ENCODE measurements at places on chromosomes 1 and 21. TPM values are rescaled to one million over a fixed set of nuclear protein-coding genes. Genes with fewer than 3 reads are reported as not detected.

PM20D1 gene
- total RNA-seq: 0.05 TPM

GRCh38 chr1:187838335-187839293 lies 1009.9 kb downstream of the PLA2G4A start:
- no peak for DNase-seq

RBM11 gene
- not detected for total RNA-seq

- DNase-seq: no peak
These were observed 15.0 kb upstream of the CDC42 start for GRCh38 chr1:22037520-22037919.

GRCh38 chr1:64220241-64220640 lies 16.8 kb downstream of the UBE2U start:
- DNase-seq: no peak

- no peak for DNase-seq
These were observed 11.9 kb upstream of the KPRP start for GRCh38 chr1:152745765-152746444.

GRCh38 chr1:182299728-182300616 lies 91.6 kb downstream of the GLUL start:
- no peak for DNase-seq

- DNase-seq: no peak
These were observed 91.9 kb upstream of the COG2 start for GRCh38 chr1:230550428-230550827.

- no peak for DNase-seq
These were observed 25.5 kb downstream of the RGS7 start for GRCh38 chr1:241331328-241332036.

GRCh38 chr1:96865731-96866685 lies 144.4 kb downstream of the PTBP2 start:
- DNase-seq: peak; percentile 71

CYP4A11 gene
- total RNA-seq: not detected

DNA sequence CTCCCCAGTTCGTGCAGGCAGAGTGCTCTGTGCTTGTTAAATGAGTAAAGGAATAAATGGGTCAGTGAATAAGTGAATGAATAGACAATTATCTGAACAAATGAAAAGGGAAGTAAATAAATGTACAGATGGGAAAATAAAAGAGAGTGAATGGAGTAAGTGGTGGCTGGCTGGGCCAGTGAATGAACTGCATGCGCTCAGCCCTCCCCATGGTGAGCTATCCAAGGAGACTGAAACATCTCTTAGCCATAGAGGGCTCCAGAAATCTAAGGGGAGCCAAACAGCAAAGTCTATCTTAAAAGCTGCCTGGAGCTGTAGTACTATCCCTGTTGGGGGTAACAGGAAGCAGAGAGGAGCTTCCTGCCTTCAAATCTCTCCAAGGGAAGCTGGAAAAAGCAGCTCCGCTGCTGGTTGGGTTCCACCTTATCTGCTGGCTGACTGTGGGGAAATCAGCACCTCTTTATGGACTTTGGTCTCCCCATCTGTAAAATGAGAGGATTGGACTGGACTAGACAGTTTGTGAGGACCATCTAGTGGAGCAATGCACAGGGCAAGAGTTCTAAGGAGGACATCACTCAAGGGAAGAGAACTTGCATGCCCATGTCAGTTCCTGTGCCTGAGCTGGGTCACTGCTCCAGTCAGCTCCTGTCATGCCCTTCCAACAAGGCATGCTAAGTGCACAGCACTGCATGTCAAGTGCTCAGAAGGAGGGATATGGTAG lies 77.9 kb downstream of the TRABD2B start:
- no peak for DNase-seq

DNA sequence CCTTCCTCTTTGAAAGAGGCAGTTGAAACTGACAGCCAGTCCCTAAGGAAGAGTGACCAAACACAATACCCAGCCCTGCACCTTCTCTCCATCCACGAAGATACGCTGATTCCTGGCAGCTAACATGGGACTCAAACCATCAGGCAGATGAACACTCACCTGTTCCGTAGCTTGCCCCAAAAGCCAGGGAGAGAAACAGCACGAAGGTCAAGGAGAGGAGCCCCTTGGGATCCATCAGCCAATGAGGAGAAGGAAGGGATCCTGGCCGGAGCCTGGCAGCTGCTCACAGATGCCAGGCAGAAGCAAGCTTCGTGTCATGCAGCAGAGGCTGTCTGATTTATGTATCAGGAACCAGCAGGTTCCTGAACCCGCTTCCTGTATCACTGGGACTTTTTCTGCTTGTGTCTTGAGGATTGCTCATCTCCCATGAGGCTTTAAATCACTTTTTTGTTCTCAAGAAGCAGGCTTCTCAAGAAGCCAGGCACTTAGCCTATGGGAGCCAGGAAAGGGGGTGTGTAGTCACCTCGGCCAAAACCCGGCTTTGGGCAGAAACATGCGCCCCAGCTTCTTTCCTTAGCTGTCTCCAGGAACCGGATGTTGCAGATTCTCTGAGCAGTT lies at the start of gene SLAMF1:
Gene SLAMF1 (minus strand): TSS at position 334 of the 618 bp plus-strand sequence. CDS start 99 bp downstream, at position 235.
- DNase-seq: no peak

GRCh38 chr1:222557148-222557547 lies 9.2 kb upstream of the HHIPL2 start:
- peak; percentile 40 for DNase-seq

ASPM gene
- total RNA-seq: 12.3 TPM

CD34 gene
- 62.4 TPM for total RNA-seq

DNA sequence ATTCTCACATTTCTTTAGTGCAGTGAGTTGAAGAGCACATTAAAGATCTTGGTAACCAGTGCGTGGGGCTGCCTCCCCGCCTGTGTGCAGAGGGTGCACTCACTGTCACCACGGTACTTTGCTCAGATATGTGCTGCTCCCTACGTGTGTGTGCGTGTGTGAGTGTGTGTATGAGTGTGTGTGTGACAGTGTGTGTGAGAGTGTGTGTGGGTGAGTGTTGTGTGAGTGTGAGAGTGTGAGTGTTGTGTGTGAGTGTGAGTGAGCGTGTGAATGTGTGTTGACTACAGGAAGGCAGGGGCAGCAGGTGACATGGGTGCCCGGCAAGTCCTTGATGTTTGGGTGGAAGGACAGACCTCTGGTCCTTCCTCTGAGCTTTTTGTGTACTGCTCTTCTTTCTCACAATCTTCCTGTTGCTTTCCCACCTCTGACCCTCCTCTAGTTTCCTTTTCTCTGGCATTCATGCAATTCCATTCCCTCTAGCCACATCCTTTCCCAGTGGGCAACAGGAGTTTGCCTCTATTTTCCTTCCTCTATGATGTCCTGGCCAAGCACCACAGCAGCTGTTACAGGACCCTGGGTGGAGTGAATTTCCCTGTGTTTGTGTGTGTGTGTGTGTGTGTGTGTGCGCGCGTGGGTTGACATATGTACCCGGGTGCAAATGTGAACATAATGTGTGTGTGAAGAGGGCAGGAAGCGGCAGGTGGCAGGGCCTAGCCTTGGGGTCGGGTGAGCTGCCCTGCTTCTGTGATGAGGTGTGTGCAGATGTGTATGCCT lies 19.8 kb downstream of the LHX4 start:
- peak; percentile 27 for DNase-seq

GRCh38 chr1:153231363-153231762 lies 14.0 kb downstream of the PRR9 start:
- no peak for DNase-seq
